CD4-positive, alpha-beta T cell treated with Interleukin-15 for 1 hour (primary cell): ENCODE measurements at places on chromosomes 2 and 18.

DNA sequence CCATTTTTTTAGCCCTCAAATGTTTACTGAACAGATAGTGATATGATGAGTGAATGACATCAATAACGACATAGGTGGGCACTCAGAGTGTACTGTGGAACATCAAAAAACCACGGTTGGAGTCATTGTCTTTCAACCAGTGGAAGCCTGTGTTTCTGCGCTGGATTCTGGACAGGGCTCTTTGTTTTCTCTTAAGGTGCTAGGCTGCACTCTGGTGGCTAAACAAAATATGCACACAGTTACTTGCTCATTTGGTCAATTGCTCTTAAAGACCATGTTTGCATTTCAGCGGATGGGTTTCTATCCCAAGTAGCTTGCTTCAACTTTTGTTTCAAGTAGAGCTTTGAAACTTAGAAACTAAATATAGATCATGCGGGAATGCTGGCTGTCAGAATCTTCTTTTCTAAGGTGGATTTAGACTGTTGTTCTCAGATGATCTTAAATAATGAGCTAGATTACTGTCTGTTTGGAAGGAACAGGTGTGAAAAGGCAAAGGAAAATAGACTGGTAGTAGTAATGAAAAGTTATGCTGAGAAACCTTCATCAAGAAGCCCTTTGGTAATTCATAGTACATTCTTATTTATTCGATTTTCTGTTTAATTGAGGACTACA lies 48.5 kb upstream of the LYPD6B start:
- peak; percentile 43 for DNase-seq

- DNase-seq = no peak
These were observed 89.5 kb upstream of the RBMS1 start for GRCh38 chr2:160583146-160583535.

DNA sequence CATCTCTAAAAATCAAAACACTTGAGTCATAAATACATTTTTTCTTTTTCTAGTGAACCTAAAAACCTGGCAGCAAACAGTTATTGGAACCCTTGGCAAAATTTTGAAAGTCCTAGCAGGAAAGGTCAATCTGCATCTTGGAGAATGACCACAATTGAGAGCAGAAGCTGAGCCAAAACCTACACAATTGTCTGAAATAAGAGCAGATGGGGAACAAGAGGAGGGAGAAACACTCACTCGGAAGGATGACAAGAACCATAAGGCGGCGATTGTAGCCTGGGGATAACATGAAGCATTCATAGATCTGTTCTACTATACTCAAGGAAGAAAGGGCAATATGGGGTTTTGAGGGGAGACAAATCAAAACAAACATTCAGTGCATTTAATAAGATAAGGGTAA lies 117.0 kb downstream of the CHN1 start:
- DNase-seq = no peak

- no peak for DNase-seq
These were observed 253.5 kb downstream of the DYSF start for GRCh38 chr2:71706836-71707235.

GRCh38 chr2:229490167-229490566 lies 219.1 kb upstream of the PID1 start:
- DNase-seq = no peak

- DNase-seq = no peak
These were observed 1.5 kb downstream of the KANSL3 start for GRCh38 chr2:96636551-96637171.

DNA sequence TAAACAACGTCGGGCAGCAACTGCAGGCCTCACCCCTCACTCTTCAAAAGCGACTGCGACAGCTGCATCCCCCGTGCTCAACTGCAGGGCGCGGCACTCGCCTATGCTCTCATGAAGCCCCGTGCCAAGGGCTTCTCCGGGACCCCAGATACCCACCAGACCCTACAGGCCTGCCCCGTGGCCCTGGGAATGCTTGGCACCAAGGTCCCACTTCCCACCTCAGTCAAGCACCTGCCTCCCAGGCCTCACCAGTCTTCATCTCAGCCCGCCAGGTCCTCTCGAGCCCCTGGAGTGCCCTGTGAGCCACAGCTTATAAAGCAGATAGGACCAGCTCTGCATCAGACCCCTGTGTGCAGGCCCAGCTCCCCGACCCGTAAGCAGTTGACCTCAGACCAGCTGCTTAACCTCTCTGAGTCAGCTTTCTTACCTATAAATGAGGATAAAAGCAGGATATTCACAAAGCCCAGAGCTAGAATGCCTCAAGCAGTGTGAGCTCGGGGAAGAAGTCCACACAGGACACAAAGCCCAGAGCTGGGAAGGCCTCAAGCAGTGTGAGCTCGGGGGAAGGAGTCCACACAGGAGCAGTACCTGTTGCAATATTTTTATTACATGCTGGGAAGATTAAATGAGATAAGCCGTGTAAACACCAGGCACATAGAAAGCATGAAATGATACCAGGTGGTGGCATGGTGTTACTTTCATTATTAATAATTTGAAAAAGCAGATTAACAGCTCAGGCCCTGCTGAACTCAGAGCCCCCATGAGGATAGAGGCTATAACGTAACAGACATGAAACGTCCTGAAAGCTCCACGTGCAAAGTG lies 96.9 kb downstream of the HDAC4 start:
- no peak for DNase-seq

DNA sequence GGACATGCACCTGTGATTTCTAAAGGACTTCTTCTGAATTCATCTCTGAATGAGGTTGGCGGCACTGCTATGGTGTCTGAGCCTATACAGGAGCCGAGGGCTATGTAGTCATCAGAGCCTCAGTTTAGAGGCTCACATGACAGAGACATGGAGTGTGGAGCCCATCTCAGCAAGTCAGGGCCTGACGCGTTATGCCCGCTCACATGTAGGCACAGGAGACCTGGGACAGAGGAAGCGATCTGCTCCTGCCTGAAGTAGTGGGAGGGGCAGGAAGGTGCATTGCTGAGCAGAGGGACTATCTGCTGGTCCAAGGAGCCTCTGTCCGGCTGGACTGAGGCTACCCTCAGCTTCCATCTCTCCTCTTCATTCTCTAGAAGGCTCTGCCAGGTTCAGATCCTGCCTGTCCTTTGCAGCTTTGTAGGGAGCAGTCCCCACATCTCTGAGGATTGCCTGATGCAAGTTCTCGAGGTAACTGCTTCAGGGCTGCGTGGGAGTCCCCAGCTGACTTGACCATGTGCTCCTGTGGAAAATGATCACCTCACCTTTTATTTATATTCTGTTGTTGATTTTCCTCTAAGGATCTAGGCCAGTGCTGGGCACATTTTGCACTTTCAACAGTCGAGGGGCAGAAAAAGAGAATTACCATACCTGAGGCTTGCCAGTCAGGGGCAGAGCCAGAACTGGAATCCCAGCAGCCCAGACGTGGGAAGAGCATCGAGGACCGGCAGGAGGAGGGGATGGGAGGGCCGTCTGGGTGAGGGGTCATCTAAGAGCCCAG lies 16.6 kb downstream of the KLHL29 start:
- DNase-seq = no peak

DNA sequence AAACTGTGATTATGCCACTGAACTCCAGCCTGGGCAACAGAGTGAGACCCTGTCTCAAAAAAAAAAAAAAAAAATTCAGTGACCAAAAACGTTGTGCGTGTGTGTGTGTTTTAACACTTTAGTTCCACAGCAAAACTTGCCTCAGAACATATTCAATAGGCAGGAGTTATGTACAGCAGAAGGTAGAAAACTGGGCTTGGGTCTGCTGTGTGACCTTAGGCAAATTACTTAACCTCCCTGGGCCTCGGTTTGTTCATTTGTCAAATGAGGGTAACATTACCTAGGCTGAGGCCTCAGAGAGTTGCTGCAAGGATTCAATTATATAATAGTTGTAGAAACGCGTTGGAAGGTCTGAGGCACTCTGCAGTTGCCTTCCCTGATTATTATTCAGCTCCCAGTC lies 10.3 kb upstream of the SCG2 start:
- no peak for DNase-seq

GRCh38 chr2:159612255-159612901 lies 4.0 kb downstream of the BAZ2B start:
- DNase-seq = no peak
